ENCODE measurements at places on chromosomes 11 and 22.
A peak's percentile ranks its signal among the peaks of the same experiment; 100 is the strongest.

GRCh38 chr11:59894616-59895015 is 16.0 kb downstream of the OOSP3 start:
- no peak for DNase-seq

GRCh38 chr11:128451652-128452470 is 135.5 kb downstream of the ETS1 start:
- no peak for DNase-seq

GRCh38 chr22:49724030-49724892 is 103.4 kb downstream of the BRD1 start:
- no peak for DNase-seq

DNA sequence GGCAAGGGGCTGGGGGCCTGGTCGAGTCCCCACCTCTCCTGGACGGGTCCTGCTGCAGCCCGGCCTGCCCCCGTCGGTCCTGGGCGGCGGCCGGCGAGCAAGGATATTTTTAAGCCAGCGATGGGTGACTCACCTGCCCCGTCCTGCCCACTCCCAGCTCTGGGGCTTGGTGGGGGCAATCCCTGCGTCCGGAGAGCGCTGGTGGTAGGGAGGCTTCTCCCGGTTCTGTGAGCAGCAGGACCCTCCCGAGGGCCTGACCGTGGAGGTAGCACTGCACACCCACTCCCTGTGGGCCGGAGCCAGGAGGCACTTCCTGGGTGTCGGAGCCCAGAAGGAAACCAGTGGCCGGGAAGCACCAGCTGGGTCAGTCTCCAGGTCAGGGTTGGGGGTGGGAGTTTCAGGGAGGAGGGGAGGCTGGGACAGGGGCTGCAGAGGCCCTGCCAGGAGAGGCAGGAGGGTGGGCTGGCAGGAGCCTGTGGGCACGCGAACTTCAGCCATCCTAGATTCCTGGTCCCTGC is 467 bp downstream of the EPS8L2 start:
- no peak for DNase-seq

DNA sequence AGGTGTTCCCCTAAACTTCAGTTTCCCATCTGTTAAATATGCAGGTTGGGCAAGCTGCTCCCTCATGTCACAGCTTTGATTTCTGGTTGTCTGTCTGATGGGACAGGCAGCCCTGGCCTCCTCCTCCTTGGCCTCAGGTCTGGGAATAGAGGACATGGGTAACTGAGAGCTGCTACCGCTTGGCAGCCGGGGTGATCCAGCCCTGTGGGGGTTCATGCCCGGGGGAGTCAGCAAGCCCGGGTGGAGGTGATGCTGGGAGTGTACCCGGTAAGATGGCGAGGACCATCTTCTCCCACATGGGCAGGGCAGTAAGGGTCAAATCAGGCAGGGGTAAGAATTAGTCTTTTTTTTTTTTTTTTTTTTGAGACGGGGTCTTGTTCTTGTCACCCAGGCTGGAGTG is 845.0 kb downstream of the TBC1D22A start:
- no peak for DNase-seq

- no peak for DNase-seq
Measured at GRCh38 chr11:75513250-75513649, 12.5 kb downstream of the GDPD5 start.

DNA sequence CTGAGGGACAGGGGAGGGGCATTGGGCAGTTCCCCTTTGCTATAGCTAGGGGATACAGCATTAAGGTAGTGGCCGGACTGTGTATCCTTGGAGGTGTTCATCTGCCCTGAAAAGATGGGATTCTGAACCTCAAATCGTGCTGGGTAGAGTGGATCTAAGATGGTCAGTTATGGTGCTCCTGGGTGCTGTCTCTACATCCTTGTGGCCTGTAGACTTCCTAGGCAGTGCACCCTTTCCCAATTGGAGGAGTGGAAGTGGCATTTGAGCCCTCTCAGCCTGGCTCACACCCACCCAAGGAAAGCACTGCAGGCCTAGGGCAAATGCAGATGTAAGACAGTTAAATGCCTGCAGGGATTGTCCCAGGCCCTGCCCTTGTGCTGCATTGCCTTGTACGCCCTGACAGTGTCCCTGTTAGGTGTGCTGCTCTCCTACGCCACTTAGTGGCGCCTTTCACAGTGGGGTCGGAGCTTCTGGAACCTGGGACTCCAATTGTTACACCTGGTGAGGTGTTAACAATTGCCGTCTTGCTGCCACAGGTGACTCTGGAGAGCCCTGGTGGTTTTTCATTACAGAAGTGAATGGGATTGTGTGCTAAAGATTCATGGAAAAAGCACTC is 35.0 kb downstream of the PPFIBP2 start:
- no peak for DNase-seq

DNA sequence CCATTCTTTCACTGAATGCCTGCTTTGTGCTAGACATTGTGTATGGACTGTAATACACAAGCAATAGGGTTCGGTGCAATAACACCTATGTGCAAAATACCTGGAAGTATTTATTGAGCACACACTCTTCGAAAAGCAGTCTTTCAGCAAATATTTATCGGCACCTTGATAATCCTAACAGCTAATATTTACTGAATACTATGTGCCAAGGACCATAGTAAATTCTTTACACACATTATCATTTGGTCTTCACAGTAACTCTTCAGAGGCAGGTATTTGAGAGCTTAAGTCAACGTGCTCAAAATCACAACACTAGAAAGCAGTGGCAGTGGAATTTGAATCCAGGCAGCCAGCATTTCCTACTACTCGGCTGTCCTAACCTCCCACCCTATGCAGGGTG is 2.2 kb downstream of the B3GNT6 start:
- DNase-seq, result no peak

DNA sequence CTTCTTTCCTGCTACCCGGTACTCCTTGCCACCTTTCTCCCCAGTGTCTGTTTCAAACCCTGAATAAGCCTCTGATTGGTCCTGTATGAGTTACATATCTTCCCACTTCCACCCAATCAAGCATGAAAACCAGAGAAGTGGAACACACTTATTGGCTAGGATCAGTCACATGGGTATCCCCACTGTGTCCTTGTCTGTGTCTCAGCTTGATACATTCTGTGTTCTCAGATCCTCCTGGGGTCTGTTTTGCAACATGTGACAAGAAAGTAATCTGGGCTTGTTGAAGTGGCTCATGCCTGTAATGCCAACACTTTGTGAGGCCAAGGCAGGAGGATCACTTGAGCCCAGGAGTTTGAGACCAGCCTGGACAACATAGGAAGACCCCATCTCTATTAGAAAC is 23.9 kb downstream of the MCHR1 start:
- no peak for DNase-seq

DNA sequence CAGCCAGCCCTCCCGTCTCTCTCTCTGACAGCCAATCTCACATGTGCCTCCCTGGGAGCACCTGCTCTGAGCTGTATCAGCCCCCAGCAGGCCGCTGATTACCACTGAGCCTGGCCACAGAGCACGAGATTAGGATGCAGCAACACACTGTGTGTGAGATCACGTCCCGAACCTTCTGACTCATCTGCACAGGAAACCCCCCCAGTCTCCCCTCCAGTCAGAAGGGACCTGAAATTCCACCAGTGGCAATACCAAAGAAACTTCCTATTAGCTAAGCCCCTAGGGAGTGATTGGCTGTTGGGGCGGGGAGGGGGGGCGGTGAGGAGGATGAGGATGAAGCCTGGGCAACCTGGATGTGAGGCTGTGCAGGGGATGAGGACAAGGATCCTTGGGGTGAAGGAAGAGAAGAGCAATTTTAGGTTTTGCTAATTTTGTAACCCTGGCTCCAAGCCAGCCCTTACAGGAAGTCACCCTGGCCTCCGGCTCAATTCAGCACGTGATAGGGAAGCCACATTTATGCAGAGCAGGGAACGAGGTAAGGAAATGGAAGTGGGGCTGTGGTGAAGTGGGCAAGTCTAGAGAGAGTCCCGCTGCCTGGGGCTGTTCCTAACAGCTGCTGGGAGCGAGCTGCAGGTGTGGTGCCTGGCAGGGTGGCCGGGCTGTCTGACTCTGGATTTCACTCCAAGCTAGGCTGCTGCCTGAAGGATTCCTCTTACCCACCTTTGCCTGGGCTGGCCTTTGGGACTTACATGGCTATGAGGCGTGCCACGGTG is 1.9 kb downstream of the SLC43A3 start:
- DNase-seq, result peak; percentile 50

- DNase-seq, result no peak
Measured at GRCh38 chr11:77121876-77122575, 6.0 kb upstream of the MYO7A start.

DNA sequence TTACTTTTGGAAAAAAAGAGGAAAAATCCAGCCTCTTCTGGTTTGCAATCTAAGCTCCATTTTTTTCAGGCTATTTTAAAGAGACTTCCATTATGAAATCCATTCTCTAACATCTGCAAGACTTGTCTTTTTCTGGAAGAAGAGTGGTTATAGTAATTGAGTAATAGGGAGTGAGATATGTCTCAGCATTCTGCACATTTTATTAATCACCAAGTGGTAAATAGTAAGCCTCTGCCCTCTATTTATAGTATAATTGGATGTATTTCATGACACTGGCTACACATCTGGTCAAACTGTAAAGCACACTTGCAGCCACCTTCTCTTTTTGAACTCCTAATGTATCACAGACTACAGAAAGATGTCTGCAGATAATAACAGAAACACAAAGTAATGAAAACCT is 391.1 kb downstream of the ETS1 start:
- no peak for DNase-seq

DNA sequence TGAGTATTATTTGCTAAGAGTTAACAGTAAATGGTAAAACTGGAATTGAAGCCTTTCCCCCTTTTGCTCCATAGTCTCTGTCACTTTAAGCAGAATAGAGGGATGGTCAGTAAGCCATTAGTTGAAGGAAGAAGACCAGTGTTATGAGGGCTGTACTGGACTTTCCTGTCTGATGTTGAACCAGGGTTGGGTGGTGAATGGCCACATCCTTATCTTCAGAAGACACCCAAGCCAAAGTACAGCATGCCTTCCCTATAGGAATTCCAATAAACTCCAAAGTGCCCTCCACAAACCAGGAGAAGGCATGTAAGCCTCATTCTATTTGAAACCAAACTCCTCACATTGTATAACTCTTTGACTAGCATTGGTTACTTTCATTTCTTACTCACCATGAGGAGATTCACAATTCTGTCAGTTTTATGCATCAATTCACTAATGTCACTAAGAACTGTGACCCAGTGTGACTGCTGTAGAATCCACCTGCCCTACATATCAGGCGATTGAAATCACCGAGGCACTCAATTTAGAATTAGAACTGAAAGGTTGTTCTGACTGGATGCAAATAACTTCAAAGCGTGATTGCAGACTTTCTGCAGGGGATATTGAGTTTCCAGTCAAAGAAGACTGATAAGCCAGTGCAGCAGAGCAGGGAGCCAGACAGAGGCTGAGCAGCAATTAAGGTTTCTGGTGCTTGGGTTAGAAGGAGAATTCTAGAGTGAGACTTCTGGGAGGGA is 107.1 kb upstream of the DDI1 start:
- no peak for DNase-seq

- no peak for DNase-seq
Measured at GRCh38 chr11:46667043-46667481, 33.4 kb downstream of the ARHGAP1 start.

DNA sequence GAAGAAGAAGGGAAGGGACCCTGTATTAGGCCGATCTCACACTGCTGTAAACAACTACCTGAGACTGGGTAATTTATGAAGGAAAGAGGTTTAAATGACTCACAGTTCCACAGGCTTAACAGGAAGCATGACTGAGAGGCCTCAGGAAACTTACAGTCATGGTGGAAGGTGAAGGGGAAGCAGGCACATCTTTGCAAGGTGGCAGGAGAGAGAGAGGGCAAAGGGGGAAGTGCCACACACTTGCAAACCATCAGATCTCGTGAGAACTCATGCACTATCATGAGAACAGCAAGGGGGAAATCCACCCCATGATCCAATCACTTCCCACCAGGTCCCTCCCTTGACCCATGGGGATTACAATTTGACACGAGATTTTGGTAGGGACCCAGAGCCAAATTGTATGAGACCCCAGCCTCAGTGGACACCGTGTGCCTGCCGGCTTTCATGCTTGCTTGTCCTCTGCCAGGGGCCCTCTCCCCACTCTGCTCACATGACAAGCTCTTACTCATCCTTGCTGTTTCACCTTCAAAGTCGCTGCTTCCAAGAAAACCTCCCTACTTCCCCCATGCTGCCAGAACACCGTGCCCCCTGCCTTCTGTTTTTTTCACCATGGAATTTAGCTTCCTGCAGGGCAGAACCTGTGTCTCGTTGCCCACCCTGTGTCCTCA is 23.3 kb upstream of the PPFIA1 start:
- DNase-seq, result no peak

DNA sequence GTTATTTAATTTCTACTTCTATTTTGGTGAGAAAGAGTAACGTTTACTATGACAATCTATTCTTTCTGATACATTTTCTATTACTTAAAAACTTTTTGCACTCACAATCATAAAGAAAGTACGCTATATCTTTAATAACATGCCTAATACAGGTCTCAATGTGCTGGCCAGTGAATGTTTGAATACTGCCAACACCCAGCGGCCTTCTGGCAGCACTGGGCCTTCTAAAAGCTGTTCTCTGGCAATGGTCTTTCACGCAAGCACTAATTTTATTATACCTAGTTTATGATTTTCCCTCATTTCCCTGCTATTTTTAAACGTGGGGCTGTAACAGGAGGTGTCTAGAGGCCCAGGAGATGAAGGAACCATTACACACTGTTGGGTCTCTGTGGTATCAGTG is 349.8 kb upstream of the PITPNB start:
- no peak for DNase-seq

DNA sequence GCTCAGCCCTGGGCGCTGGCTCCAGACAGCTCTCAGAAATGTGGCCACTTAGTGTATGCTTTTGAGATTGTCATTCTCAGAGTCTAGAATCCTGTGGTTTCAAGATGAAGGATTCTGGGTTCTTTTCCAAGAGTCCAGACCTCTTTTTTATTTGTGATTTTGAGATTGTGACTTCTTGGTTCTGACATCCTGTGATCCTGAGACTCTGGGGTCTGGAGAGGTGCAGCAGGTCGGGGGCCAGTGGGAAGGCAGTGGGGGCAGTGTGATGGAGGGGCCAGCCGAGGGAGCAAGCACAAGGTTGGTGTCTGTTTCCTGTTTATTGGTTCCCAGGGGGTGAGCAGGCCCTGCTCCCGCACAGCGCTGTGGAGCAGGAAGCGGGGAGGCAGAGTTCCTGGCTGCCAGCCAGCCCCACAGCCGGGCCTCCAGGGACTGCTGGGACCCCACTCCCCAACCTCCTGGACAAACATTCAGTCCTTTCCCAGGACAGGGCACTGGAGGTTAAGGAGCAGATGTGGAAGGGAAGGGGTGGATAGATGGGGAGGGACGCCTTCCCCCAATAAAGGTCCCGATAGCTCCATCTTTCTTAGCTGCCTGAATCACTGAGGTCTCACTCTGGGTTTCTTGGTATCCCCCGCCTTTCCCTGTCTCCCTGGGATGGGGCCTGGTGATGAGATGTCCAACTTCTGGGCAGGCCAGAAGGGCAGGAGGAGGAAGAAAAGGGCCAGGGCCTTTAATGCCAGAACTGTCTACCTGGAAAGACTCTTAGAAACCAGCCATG is 13.7 kb downstream of the ARHGEF17 start:
- no peak for DNase-seq

GRCh38 chr22:38943201-38943600 is 14.2 kb upstream of the APOBEC3A start:
- DNase-seq, result no peak

Data from stimulated activated CD8-positive, alpha-beta memory T cell treated with anti-CD3 and anti-CD28 coated beads, Interleukin-15, amount 100 ng/mL, for 24 hours (primary cell).